GM06990 (cell line): ENCODE measurements at places on chromosomes 2 and 18.

DNA sequence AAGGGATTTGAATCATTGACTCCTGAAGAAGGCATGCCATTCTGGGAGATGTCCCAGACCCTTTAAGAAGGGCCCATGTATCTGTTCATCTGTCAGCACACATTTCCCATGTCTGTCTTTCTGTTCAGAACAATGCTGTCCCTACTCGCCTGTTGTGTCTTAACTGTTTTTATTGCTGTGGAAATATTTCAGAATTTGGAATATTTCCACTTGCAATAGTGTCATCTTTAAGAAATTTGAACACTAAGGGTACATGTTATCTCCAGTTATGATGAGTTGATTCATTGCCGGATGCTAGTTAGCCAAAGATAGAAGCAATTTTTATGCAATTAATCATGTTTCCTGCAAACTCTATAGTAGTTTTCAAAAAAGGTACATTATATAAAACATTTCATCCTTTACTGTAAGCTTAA lies 36.9 kb upstream of the NT5C1B start:
- DNase-seq = no peak

DNA sequence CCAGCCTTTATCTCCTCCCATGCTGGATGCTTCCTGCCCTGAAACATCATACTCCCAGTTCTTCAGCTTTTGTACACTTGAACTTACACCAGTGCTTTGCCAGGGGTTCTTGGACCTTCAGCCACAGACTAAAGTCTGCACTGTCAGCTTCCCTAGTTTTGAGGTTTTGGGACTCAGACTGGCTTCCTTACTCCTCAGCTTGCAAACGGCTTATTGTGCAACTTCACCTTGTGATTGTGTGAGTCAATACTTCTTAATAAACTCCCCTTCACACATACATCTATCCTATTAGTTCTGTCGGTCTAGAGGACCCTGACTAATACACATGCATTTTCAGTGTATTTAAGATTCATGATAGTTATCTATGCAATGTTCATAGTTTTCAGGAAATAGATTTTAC lies 35.8 kb upstream of the ZNF804A start:
- DNase-seq = no peak

- no peak for DNase-seq
Observed at GRCh38 chr2:128664499-128664971, 345.9 kb upstream of the HS6ST1 start.

GRCh38 chr2:95350368-95350767 lies 52.1 kb upstream of the FAHD2A start:
- DNase-seq = no peak

GRCh38 chr2:134470561-134471168 lies 216.8 kb downstream of the MGAT5 start:
- DNase-seq = no peak

GRCh38 chr2:204654669-204655068 lies 109.4 kb downstream of the PARD3B start:
- DNase-seq = no peak

DNA sequence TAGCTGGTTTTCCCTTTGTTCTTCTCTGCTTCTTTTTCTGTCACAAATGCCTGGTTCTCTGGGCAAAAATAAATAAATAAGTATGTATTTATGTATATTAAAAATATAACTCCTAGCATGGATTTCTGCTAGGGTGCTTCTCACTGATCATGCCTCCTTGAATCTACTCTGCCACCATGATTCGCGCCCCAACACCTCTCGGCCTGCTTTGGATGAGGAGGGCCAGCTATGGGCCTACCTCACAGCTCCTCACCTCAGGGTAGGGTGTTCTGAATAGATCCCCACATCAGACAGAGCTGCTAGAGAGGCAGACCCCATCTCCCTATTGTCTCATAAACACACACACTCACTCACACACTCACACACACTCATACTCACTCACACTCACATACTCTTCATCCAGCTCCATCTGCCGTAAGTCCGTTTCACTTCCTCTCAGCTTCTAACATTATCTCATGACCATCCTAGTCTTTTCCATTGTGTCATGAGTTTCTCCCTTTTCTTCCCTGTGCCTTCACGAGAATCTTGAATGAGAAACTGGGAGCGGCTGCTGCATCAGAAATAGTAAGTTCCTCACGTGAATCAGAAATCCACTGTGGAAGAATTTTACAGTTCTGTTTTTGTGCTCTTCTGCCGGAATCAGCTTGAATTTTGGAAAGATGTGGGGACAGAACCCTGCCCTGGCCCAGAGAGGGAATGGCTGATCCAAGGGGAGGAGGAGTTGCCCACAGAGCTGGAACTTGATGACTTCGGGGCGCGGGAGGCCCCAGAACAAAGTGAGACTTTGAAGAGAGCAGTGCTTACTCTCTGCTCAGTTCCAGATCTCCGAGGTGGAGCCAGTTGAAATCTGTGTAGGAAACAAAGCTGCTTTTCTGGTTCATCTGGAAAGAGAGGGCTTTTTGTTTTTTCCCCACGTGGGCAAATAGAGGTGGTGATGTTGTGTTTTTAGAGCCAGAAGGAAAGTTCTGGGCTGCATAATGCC lies 20.9 kb downstream of the ANXA4 start:
- no peak for DNase-seq

- no peak for DNase-seq
Observed at GRCh38 chr2:195318440-195319111, 338.4 kb upstream of the SLC39A10 start.

DNA sequence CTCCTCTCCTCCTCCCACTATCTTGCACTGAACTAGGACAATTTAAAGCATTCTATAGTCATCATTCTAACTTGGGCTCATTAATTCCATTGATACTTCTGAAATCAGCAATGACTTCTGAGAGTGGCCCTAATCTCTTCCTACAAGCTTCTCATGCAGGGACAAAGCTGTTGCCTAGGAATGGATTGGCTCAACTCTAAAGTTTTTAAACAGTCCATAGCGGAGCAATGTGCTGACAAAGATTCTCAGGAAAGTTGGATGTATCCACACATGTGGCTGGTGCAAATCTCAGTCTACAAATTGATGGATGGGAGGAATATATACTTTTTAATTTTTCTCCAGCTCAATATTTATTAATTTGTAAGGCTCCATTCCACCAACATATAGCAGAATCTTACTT lies 388.9 kb downstream of the SETBP1 start:
- no peak for DNase-seq
